ENCODE measurements at places on chromosomes 11 and 22. TPM values are rescaled to one million over a fixed set of nuclear protein-coding genes. Genes with fewer than 3 reads are reported as not detected.
A peak's percentile ranks its signal among the peaks of the same experiment; 100 is the strongest.

DNA sequence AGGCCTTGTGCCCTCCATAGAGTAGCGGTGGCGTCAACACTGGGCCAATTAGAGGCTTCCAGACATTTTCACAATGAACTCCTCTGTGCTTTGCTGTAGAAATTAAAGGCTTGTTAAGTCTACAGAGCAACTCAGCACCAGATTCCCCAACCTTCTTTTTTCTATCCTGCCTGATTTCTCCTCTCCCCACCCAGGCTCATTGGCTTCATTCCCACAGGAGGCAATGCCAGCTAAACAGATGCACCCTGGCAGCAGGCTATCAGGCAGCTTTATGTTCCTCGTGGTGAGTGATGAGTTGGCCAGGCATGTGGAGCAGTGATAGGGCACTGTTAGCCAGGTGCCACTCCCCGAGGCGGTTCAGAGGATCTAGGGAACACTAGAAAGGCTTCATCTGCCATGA is 4.8 kb downstream of the DIXDC1 start:
- no peak for DNase-seq

DNA sequence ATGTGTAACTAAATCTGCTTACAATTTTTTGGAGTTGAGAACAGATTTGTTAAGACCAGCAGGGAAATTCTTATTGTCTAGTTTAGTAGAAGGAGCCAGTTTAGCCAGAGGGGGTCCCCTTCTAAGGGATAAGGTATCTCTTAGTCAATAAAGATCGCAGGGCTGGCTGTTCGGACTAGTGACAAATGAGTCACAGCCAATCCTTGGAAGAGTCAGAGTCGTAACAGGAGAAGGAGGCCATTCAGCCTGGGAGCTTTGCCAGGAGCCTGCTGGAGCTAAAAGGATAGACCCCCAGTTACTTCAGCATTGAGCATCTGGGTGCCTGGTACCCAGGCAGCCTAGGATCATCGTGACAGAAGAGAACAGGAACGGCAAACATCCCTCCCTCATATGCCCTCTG is 191.6 kb upstream of the ARHGAP20 start:
- DNase-seq, result no peak

GRCh38 chr22:42367980-42368378 is 64.2 kb downstream of the NFAM1 start:
- no peak for DNase-seq

DNA sequence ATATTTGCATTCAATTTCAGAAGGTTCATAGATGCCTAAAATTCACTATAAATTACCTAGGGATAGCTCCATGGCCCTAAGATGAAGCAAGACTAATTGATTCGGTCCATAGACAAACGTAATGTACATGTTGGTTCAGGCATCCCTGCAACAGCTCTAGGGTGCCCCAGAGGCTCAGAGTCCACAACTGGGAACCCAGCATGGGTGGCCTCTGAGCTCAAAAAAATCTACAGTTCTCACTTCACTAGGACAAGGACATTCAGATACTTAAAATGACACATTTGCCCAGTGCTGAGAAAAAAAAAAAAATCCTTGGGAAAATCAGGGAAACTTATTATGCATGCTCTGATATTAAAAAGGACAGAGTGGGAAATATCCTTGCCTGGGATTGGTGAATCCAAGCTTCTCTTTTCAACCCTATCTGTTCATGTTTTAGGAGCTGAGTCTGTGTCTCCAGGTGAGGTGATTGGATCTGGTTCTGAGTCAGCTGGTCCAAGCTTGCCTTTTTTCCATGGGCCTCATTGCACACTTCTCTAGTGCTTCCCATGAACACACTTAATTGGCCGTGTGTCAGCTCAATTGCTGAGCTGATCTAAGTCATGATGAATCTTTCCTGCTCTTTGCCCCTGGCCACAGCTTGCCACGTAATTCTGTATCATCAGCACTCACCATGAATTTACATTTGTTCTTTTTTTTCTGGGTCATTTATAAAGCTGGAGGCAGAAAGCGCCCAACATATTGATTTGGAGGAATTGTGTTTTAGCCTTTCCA is 116.3 kb upstream of the RCN1 start:
- DNase-seq, result peak; percentile 40

Gene SERPING1
- 779 TPM for total RNA-seq

Gene CDC42EP1
- total RNA-seq, result 46.2 TPM

DNA sequence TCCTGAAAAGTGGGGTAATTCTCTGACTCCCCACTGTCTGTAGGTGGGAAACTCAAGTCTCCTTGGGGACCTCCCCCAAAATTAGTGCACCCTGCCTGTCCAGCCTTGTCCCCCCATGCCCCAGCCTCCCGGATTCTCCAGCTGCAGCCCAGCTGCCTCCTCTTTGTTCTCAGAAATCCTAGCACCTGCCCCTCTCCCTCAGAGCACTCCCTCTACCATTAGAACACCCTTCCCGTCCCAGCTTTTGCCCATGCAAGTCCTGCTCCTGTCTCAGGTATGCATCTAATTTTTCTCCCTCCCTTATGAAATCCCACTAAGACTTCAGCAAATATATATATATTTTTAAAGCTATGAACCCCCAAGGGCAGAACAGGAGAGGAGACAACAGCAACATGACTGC is 37.3 kb downstream of the LRFN4 start:
- DNase-seq, result no peak

DNA sequence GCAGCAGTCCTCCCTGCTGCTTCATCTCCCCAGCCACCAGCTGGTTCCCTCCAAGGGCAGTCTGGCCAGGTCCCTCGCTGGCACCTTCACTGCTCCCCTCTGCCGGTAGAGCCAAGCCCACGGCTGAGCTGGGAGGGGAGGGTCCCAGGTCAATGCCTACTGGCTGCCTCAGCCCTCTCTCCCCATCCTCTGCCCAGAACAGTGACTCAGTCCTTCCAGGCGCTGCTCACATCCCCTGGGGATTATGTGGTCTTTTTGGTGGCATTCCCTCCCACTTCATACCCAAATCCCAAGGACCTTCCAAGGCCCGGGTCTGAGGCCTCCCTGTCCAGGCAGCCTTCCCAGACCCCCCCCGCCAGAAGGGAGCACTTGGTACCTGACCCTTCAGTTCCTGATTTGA is 44.9 kb downstream of the WNT7B start:
- no peak for DNase-seq

- DNase-seq, result no peak
Observed at GRCh38 chr11:46698597-46698996, 1.8 kb downstream of the ARHGAP1 start.

- DNase-seq, result no peak
Observed at GRCh38 chr22:46829117-46829891, 66.9 kb downstream of the TBC1D22A start.

DNA sequence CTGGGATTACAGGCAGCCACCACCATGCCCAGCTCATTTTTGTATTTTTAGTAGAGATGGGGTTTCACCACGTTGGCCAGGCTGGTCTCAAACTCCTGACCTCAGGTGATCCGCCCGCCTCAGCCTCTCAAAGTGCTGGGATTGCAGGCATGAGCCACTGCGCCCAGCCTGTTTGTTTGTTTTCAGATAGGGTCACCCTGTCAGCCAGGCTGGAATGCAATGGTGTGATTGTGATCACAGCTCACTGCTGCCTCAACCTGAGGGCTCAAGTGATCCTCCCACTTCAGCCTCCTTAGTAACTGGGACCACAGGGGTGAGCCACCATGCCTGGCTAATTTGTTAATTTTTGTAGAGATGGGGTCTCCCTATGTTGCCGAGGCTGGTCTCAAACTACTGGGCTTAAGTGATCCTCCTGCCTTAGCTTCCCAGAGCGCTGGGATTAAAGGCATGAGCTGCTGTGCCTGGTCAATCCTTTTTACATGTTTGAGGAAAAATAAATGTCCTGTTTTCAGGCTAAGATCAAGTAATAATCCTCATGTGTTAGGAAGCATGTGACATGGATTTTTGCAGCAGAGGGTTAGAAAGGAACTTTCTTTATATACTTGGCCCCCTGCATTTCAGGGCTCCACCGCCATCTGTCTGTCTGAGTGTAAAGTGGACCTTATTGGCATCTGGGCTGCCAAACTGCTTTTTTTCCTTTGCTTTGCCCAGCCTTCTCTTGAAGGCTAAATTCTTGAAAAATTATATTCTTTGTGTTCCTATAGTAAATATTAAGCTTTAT is 4.8 kb upstream of the SLC3A2 start:
- DNase-seq, result no peak

Gene SLC22A8
- total RNA-seq, result not detected

DNA sequence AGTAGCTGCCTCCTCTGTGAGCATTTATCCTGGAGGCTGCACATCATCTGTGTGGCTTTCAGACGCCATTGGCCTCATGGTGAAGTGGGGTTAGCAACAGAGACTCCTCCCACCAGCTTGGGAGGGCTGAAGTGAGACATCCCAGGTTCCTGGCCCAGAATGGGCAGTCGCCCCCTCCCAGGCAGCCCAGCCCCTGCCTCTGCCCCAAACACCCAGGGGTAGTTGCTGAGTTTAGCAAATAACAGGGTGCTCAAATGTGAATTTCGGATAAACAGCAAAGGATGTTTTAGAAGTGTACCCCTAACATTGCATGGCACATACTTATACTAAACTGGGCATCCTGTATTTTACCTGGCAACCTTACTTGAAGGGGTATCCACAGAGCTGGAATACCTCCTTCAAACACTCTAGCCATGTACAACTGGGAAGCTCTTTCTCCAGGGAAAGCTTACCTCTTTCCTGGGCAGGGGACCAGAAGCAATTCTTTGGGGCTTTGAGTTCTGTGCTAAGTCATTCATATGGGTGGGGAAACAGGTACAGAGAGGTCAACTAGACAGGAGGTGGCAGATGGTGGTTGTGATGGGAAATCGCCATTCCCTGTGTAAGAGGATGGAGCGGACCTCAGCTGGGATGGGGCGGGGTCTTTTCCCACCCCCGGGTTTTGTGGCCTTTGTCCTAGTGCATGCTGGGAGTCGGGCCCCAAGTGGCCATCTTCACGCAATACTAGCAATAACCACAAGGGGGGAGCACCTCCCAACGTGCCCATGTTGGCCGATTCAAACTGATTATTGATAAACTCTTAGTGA is 19.3 kb downstream of the MTFP1 start:
- DNase-seq, result no peak

Measured in vagina (tissue), 2 donors.